ENCODE measurements at places on chromosomes 5 and 9. TPM values are rescaled to one million over a fixed set of nuclear protein-coding genes. Genes with fewer than 3 reads are reported as not detected.

DNA sequence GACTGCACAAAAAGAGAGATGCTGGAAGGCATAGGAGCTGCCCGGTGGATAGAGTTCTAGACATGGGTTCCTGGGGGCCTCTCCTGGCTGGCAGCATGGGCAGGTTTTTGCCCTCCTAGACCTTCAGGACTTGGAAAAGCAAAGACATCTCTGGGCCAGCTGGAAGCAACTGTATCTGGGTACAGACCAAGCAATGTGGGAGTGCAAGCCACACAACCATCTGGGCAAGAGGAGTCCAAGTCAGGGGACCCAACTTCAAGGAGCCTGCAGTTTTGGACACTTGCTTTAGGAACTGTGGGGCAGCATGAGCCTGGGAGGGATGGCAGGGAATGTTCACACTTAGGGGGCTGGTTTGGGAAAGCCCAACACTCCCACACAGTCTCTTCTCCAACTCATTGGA is 323.3 kb downstream of the GADD45G start:
- no peak for DNase-seq
- no peak overlapping the region for H3K27ac ChIP-seq
- H3K27me3 ChIP-seq = peaks cover 5% of the 10 kb centered on the region
- no peak overlapping the region for H3K4me3 ChIP-seq
- H3K4me1 ChIP-seq = peaks cover 8% of the 10 kb centered on the region

DNA sequence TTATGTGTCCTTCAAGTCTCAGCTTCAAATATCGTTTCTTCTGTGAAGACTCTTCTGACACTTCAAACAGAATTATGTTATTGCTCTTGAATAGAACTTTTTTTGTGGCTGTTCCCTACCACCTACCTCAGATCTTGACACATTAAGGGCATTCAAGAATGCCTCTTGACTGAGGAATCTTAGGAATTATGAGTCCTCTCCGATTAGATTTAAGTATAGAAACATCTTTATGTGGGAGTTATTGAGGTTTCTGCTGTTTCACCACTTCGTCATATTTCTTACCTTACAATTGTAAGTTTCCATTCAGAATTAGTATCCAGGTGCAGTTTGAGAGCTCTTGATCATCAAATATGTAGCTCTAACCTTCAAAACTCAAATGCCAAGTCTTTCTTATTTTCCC is 324.2 kb upstream of the NUDT12 start:
- no peaks in the 10 kb centered on the region for H3K36me3 ChIP-seq
- H3K4me3 ChIP-seq = no peak overlapping the region
- H3K27ac ChIP-seq = no peak overlapping the region
- H3K27me3 ChIP-seq = no peaks in the 10 kb centered on the region
- DNase-seq = no peak

The TLR4 gene
- 0.44 TPM for total RNA-seq

- no peak overlapping the region for H3K27ac ChIP-seq
- H3K4me1 ChIP-seq = no peaks in the 10 kb centered on the region
- H3K4me3 ChIP-seq = no peak overlapping the region
- no peaks in the 10 kb centered on the region for H3K27me3 ChIP-seq
- no peak for DNase-seq
Observed at GRCh38 chr9:126381195-126381594, 54.6 kb downstream of the MVB12B start.

DNA sequence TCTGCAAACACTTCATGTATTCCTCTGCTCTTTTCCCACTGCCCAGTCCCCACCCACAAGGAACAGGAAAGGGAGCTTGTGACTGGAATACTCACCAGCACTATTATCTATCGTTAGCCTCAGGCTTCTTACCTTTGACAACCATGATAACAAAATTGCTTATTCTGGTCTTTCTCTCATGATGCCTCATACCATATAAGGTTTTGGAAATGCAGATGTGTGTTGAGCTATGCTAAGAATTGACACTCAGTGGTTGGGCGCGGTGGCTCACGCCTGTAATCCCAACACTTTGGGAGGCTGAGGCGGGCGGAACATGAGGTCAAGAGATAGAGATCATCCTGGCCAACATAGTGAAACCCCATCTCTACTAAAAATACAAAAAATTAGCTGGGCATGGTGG is 25.4 kb downstream of the SOX30 start:
- H3K36me3 ChIP-seq = no peaks in the 10 kb centered on the region
- H3K27ac ChIP-seq = no peak overlapping the region
- H3K4me1 ChIP-seq = no peaks in the 10 kb centered on the region
- no peak for DNase-seq
- H3K27me3 ChIP-seq = no peaks in the 10 kb centered on the region
- no peak overlapping the region for H3K4me3 ChIP-seq

DNA sequence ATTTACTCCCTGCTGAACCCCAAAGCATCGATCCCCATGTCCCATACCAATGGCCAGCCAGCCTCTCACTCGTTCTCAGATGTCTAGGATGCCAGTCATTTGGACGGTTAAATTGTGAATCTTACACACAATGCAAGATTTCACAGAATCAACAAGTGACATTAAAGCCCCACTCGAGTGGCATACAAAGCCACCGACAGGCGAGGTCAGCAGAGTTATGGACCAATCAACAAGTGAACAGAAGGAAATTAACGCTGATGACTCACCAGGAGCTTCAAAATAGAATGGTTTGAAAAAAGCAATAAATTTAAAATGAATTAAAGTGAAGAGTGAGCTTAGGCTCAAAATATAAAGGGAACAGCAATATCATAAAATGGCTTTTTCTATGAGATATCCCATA is 8.2 kb upstream of the RUFY1 start:
- H3K27me3 ChIP-seq = no peaks in the 10 kb centered on the region
- no peaks in the 10 kb centered on the region for H3K36me3 ChIP-seq
- no peaks in the 10 kb centered on the region for H3K4me1 ChIP-seq

DNA sequence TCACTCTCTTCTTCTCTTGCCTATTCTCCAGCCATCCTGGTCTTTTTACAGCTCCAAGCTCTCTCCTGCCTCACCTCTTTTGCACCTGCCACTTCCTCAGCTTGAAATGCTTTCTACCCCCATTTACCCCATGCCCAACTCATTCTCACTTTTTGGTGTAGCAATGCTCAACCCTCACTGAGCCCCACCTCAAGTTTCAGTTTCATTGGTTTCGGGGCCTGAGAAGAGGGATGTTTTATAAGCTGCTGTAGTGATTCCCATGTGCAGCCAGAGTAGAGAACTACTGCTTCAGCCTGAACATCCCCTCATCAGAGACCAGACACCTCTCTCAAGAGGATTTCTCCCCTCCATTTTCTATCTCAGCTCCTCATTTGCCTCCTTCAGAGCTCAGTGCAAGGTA is 45.2 kb upstream of the FYB1 start:
- H3K27ac ChIP-seq = no peak overlapping the region
- no peak overlapping the region for H3K4me3 ChIP-seq
- no peak for DNase-seq

The OR1J2 gene
- total RNA-seq = not detected

DNA sequence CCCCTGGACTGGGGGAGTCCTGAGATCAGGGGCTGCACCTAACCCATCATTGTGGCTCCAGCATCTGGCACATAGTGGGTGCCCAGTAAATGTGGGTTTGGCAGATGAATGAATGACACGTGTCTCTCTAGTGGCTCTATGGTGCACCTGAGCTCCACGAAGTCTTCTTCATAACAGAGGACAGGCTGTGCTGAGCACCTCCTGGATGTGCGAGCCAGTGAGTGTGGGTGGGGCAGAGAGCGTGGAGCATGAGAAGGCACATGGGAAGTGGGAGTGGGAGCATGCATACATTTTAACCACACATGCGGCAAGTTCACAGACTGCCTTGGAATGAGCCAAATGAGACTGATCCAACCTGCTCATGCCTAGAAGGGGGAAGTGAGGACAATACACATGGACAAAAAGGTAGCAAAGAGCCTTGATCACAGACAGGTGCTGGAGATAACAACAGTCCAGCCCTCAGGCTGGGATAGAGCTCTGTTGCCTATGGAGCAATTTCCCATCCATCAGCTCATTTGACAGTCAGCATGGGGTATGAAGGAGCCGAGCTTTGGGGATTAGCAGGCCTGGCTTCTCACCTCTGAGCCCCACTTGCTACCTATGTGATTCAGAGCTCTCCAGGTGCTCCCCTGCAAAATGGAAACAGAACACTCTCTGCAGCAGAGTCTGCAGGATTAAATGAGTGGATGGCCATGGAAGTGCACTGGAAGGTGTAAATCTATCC is 76.2 kb upstream of the TBC1D2 start:
- no peak overlapping the region for H3K27ac ChIP-seq
- H3K4me3 ChIP-seq = no peak overlapping the region
- H3K27me3 ChIP-seq = peaks cover 3% of the 10 kb centered on the region
- no peaks in the 10 kb centered on the region for H3K36me3 ChIP-seq

The EIF4E1B gene
- total RNA-seq = not detected

- H3K27ac ChIP-seq = no peak overlapping the region
- H3K36me3 ChIP-seq = no peaks in the 10 kb centered on the region
- peaks cover 7% of the 10 kb centered on the region for H3K27me3 ChIP-seq
- no peak overlapping the region for H3K4me3 ChIP-seq
- DNase-seq = no peak
Observed at GRCh38 chr9:96258967-96259366, 43.0 kb downstream of the HSD17B3 start.

The LVRN gene
- total RNA-seq = 0.17 TPM

- H3K36me3 ChIP-seq = no peaks in the 10 kb centered on the region
- no peak for DNase-seq
- no peak overlapping the region for H3K4me3 ChIP-seq
- H3K4me1 ChIP-seq = no peaks in the 10 kb centered on the region
Observed at GRCh38 chr5:78677777-78678668, 29.5 kb upstream of the LHFPL2 start.

The LIFR gene
- total RNA-seq = 0.45 TPM

DNA sequence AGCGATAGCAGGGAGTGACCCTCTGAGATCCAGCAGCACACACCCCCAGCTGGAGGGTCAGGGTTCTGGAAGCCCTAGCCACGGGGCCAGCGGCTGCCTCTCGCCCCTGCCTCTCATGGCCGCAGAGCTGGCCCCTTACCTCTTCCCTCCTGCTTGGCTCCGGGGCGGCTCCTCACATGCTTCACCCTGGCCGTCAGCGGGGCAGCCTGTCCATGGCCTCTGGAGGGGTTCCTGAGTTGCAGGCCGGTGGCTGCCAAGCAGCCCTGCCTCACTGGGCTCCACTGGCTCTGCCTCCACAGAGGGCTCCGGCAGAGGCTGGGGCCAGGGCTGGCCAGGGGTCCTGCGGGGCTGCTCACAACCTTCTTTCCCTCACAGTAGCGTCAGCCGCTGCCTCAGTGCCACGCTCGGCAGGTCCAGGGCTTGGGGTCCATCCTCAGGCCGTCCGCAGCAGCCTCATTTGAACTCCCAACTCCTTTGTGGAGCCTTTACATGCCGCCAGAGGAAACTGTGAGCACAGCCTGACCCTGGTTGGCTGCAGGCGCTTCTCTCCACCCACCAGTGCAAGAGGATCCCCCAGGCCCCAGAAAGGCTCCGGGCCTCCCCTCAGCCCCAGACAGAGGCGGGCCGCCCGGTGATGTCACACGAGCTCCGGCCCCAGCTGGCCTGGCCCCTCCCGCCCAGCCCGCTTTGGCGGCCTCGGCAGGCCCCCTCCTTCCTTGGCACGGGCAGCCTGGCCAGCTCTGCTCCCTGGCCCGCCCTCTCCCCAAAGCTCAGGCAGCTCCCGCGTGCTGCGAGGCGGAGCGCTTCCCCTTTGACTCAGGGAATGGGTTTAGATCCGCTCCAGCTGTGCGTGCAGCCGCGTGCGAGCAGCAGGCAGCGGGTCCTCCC is at the start of gene ANGPTL2:
Gene ANGPTL2 (minus strand): TSS at position 460 of the 888 bp plus-strand sequence. CDS start 13,904 bp downstream, outside the sequence.
- peaks cover 20% of the 10 kb centered on the region for H3K27me3 ChIP-seq
- no peak for DNase-seq
- no peaks in the 10 kb centered on the region for H3K36me3 ChIP-seq
- H3K27ac ChIP-seq = no peak within 1 kb of the TSS
- peaks cover 14% of the 10 kb centered on the region for H3K4me1 ChIP-seq
- H3K4me3 ChIP-seq = no peak within 1 kb of the TSS

DNA sequence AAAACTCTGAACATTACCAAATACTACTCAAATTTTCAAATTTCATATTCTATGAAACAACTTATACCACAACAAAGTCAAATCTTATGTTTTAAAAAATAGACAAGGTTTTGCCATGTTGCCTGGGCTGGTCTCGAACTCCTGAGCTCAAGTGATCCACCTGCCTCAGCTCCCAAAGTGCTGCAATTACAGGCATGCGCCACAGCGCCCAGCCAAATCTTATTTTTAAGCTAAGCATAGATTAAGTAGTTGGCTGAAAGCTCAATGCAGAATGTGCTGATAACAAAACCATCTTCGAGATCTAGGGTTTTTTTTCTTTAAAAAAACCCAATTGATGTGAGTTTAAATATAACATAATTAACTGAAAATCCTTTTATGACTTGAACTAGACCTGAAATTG is 6.4 kb downstream of the LMBRD2 start:
- H3K4me3 ChIP-seq = no peak overlapping the region
- no peaks in the 10 kb centered on the region for H3K4me1 ChIP-seq
- no peak for DNase-seq
- H3K27ac ChIP-seq = no peak overlapping the region

GRCh38 chr5:175741556-175741955 is 83.7 kb downstream of the HRH2 start:
- no peak for DNase-seq

DNA sequence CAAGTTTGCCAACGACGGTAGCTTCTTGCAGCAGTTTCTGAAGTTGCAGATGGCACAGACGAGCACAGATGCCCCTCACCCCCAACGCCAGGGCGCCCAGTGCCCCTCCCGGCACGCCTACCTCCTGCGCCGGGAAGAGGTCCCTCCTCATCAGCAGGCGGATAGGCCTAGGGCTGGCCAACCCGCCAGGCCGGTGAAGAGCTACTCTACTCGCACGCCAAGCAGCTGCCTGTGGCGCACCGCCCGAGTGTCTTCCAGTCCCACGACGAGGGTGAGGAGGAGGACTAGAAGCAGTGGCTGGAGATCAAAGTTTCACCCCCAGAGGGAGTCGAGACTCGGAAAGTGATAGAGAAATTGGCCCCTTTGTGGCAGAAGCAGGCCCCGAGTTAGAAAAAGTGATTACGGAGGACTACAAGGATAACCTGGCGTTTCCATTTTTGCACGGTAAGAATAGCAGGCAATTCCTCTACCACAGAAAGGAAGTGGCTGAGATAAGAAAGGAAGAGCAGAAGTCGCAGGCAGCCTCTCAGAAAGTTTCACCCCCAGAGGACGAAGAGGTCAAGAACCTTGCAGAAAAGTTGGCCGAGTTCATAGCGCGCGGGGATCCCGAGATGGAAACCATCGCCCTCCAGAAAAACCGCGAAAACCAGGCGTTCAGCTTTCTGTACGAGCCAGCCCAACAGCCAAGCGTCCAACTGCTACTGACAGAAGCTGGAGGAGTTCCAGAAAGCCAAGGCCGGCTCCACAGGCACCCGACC is 170.4 kb downstream of the HINT1 start:
- H3K27ac ChIP-seq = no peak overlapping the region
- no peak for DNase-seq
- no peaks in the 10 kb centered on the region for H3K36me3 ChIP-seq
- no peaks in the 10 kb centered on the region for H3K27me3 ChIP-seq

The TRIP13 gene
- total RNA-seq = 0.47 TPM

- H3K4me3 ChIP-seq = no peak overlapping the region
- H3K27ac ChIP-seq = no peak overlapping the region
- H3K36me3 ChIP-seq = peaks cover 8% of the 10 kb centered on the region
Observed at GRCh38 chr9:137682428-137683105, 63.8 kb downstream of the EHMT1 start.

GRCh38 chr5:9516591-9516990 is 29.3 kb downstream of the SEMA5A start:
- no peaks in the 10 kb centered on the region for H3K36me3 ChIP-seq
- H3K4me1 ChIP-seq = no peaks in the 10 kb centered on the region
- no peak overlapping the region for H3K4me3 ChIP-seq
